ENCODE measurements at places on chromosomes 2 and 18. TPM values are rescaled to one million over a fixed set of nuclear protein-coding genes. Genes with fewer than 3 reads are reported as not detected.

- DNase-seq: no peak
Observed at GRCh38 chr2:196971574-196972279, 45.2 kb upstream of the PGAP1 start.

- DNase-seq: no peak
Observed at GRCh38 chr2:48607307-48608014, 10.2 kb upstream of the GTF2A1L start.

- no peak for DNase-seq
Observed at GRCh38 chr2:31535768-31536167, 45.0 kb downstream of the SRD5A2 start.

DNA sequence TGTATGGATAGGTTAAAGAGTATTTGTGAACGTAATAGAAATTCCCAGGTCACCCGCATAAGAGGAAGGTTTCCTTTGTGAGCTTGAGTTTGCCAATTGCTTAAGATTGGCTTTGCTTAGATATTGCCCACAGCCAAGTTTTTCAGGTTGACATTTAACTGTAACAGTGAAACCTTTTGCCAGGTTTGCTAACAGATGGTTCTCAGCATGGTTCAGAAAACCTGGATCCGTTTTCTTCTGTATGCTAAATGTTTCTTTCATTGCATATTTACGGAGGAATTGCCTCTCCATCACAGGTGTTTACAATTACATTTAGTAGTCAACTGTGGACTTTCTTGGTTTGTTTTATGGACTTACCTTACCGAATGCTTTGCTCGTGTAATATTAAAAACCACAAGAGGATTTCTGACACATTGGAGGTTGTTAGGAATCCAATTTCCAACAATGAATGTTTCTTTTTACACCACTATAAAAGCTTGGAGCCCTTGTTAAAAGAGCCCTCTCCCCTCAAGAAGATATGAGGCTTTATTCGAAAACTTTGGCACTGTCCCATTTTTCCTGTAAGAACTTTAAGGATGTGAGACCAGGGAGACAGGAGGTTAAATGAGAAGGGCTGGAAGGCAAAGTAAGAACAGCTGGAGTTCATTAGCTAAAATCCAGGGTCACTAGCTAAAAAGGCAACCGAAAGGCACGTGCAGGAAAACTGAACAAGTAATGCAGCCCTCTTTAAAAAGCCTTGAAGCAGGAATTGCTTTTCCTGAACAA lies 7.8 kb downstream of the CDK15 start:
- DNase-seq: no peak

- DNase-seq: no peak
Observed at GRCh38 chr2:66849153-66849755, 414.3 kb downstream of the MEIS1 start.

- DNase-seq: no peak
Observed at GRCh38 chr2:136133586-136133985, 15.6 kb upstream of the CXCR4 start.

DNA sequence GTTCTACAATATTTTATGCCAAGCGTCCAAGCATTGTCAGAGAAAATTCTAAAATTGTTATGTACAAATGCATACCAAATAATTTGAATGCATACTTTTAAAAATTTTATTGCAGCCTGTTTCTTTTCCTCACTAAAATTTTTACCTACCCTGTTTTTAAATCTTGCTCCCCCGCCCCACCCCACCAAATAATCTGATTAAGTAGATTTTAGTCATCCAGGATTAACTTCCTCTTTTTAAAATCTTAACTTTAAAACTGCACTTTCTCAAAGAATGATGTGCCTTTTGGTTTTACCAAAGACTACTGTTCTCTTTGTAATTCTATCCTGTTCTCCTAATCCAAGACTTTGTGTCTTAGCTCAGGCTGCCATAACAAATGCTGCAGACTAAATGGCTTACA lies 269.4 kb upstream of the FN1 start:
- no peak for DNase-seq

GRCh38 chr2:33190393-33190937 lies 243.7 kb downstream of the LTBP1 start:
- DNase-seq: no peak

DNA sequence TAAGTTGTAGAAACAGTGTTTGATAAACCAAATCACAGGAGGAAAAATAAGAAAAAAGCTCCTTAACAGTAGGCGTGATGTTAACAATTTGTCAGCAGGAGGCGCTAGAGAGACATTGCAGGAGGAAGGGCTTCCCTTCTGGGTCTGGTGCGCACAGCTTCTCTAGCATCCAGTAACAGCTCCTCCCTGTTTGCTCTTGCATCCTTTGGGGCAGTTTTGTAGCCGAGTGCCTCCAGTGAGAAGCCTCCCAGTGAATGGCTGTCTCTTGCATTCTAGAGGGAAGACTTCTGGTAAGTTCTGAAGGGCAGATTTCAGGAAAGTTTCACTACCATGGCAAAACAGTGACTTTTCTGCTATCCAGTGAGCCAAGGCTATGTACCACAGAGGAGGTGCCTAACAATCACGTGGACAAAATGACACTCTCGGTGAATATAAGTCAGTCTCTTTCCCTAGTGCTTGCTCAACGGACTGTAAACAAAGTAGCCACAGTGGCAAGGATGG lies 9.5 kb upstream of the ZNF396 start:
- DNase-seq: peak; percentile 65

DNA sequence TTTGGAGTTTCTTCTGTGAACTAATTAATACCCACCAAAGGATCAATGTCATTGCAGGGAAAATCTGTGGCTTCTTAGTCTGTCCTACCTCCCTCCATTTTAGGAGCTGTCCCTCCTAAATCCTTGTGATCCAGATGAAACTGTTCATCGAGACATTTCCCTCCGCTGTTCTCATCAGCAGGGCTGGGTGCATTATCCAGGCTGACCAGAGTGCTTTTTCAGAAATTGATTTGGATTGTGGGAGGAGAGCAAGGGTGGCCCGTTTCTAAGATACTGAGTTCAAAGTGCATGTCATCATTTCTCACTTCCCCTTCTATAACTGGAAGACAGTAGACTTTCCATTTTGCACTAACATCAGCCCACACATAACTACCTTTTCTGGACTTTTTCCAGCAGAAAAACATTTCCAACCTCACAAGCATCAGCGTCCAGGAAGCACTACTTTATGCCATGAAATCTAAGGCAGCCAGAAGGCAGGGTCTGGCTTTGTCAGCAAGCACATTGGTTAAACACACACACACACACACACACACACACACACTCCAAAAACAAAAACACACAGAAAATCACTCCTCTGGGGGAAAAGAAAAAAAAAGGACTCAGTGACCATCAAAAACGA lies 94.1 kb downstream of the ANKRD44 start:
- no peak for DNase-seq

- DNase-seq: no peak
Observed at GRCh38 chr2:30978044-30978443, 160.2 kb downstream of the GALNT14 start.

DNA sequence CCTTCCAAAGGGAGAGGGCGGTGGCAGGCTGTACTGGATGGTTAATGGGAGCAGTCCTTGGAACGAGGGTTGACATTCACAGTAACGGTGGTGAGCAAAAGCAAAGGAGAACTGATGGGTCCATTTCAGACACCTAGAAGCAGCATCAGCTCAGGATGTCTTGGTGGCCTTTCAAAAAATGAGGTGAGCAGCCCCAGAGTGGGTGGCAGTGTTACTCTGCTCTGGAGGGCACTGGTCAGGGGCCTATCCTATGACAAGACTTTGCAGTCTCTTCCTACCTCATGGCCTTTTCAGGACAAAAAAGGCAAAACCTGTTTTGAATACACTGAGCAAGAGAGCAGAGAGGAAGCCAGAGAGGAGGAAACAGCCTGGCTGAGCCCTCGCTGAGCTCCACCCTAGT lies 23.5 kb downstream of the CAPN14 start:
- DNase-seq: no peak

DNA sequence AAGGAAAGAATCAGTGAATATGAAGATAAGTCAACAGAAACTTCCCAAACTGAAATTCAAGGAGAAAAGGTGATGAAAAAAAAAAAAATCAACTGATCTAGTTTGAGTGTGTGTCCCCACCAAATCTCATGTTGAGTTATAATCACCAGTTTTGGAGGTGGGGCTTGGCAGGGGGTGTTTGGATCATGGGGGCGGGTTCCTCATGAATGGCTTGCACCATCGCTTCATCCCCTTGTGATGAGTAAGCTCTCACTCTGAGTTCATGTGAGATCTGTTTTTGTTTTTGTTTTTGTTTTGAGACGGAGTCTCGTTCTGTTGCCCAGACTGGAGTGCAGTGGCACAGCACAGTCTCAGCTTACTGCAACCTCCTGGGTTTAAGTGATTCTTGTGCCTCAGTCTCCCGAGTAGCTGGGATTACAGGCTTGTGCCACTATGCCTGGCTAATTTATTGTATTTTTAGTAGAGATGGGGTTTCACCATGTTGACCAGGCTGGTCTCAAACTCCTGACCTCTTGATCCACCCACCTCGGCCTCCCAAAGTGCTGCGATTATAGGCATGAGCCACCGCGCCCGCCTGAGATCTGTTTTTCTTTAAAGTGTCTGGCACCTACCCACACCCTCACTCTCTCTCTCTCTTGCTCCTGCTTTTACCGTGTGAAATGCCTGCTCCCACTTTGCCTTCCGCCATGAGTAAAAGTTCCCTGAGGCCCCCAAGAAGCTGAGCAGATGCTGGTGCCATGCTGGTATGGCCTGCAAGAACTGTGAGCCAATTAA lies 4.0 kb upstream of the SLC66A2 start:
- DNase-seq: no peak

DNA sequence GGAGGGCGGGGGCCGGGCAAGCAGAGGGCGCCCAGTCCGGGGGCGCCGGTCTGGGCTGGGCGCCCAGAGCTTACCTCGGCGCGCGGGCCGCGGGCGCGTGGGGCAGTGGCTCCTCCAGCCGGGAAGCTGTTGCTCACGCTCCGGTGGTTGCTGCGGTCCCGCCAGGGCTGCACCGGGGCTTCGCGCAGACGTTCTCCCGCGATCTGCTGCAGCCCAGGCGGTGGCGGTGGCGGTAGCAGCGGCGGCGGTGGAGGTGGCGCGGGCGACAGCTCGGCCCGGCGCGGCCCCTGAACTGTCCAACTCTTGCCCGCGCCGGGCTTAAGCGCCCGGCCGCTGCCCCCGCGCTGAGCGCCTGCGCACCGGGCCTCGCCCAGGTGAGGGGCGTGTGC lies 391 bp downstream of the ZNF385B start:
- no peak for DNase-seq

DNA sequence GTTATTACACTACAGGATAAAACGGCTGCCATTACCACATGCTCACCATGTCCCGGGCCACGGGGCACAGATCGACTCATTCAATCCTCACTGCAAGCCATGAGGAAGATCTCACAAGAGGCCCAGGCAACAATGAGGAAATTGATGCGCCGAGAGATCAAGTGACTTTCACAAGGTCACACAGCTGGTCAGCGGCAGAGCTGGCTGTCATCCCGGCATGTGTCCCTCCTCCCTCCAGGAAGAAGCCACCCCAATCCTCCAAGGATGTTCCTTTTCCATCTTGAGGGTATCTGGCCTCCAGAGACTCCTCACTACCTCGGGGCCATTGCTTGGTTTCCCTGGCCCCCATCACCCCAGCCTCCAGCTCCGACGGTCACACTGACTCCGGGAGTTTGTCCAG lies 65.3 kb upstream of the GLI2 start:
- no peak for DNase-seq

- no peak for DNase-seq
Observed at GRCh38 chr18:598124-598589, 1.4 kb downstream of the CLUL1 start.

GRCh38 chr18:46220116-46220515 lies 115.9 kb downstream of the HAUS1 start:
- no peak for DNase-seq

CEP192 gene
- total RNA-seq: 27.3 TPM

REEP1 gene
- total RNA-seq: 1.3 TPM

SERPINB12 gene
- not detected for total RNA-seq

NEB gene
- 1.7 TPM for total RNA-seq

CELF4 gene
- not detected for total RNA-seq

CCDC148 gene
- 0.30 TPM for total RNA-seq

NAT8 gene
- not detected for total RNA-seq

GALM gene
- total RNA-seq: 33.0 TPM

NEU2 gene
- not detected for total RNA-seq

MC4R gene
- not detected for total RNA-seq

All from tibial nerve (tissue), 4 donors.